ENCODE measurements at places on chromosomes 13 and 19.
A peak's percentile ranks its signal among the peaks of the same experiment; 100 is the strongest.

DNA sequence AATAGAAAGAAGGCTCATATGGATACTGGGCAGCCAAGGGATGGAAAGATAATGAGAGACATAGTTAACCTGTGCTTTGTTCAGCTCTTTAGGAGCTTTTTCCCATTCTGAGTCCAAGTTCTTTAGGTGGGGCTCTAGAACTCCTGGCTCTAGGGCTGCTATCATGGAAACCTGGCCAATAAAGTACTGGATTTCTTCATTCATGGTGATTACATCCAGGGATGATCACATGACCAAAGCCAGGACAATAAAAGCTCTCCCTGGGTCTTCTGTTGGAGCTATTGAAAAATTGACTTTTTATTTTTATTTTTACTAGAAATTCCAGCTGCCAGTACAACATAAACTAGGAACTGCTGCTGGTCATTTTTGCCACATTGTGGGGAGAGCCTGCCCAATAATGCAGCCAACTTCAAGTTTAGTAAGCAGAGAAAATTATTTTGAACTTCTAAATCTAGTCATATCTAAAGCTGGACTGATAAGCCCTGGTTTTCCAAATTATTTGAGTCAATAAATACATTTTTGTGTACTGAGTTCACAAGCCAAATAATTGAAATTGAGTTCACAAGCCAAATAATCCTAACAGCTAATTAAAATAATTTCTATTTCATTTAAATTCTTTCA, 224.9 kb upstream of the STARD13 start:
- DNase-seq, result no peak

GRCh38 chr13:74774264-74774663, 640.1 kb upstream of the KLF12 start:
- DNase-seq, result no peak

- DNase-seq, result no peak
These were observed 629 bp upstream of the FGF9 start for GRCh38 chr13:21670006-21670882.

DNA sequence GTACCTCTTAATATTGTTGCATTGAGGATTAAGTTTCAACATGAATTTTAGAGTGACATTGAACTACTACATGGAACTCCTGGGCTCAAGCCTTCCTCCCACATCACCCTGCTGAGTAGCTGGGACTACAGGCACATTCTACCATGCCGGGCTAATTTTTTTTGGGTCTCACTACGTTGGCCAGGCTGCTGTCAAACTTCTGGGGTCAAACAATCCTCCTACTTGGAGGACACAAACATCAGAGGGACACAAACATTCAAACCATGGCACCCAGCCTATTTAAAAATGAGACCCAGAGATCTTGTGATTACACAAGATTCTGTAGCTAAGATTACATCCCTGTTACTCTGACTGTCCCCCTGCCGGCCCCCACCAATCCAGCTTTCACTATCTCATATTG, 180.9 kb downstream of the KCNRG start:
- no peak for DNase-seq

- DNase-seq, result peak; percentile 90
These were observed 344.4 kb upstream of the PCDH9 start for GRCh38 chr13:67574320-67575233.
